ENCODE measurements at places on chromosomes 7 and 10.

DNA sequence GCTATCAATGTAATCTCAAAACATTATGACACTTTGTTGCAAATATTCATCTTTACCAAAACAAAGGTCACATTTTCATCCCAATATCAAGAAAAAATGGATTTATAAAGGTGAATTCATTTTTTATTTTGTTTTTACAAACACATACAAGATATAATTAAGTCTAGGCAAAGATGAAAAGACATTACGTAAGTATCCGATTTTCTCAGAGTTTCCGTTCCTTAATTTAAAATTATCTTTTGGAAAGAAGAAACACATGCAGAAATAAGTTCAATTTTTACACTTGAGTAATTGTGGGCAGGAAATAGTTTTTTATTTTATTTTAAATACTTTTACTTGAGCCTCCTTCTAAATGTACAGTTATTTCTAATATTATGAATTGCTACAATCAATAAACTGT, 24.6 kb downstream of the RTKN2 start:
- no peak for DNase-seq

- DNase-seq = no peak
Observed at GRCh38 chr10:93703066-93703465, 674 bp upstream of the FRA10AC1 start.

DNA sequence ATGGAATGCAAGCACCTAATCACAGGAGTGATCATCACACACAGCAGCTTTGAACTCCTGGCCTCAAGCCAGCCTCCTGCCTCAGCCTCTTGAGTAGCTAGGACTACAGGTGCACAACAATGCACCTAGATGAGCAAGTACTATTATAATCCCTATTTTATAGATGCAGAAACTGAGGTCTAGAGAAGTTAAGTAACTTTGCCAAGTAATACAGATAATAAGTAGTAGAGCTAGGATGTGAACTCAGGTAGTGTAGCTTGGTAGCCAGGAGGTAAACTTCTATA, 33.7 kb downstream of the DNAJC12 start:
- no peak for DNase-seq

DNA sequence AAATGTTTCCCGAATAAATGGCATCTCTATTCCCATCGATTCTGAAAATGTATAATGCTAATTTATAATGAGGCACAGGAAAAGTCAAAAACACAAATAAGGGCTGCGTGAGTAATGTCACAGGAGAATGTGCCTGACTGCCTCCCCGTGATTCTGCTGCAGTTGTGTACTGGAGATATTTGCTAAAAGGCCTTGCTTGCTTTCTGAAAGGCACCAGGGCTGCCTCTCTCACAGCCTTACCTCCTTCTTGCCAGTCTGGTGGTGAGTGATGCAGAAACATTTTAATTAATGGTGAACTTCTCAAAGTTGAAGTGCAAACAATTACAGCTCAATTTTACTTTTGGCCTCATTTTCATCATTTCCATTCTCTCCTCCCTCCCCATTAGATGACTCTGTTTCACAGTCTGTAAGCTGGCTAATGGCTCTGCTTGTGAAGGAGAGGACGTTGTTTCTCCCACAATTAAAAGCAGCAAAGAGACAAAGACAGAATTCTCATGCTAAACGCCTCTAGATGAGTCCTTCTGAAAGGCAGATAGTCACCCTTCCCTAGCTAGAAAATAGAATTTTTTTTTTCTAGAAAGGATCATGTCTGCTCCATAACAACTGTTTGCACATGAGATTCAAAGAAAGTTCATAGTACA, 377.6 kb downstream of the MDFIC start:
- DNase-seq = no peak

GRCh38 chr10:104750291-104750690, 109.2 kb downstream of the SORCS3 start:
- DNase-seq = no peak

DNA sequence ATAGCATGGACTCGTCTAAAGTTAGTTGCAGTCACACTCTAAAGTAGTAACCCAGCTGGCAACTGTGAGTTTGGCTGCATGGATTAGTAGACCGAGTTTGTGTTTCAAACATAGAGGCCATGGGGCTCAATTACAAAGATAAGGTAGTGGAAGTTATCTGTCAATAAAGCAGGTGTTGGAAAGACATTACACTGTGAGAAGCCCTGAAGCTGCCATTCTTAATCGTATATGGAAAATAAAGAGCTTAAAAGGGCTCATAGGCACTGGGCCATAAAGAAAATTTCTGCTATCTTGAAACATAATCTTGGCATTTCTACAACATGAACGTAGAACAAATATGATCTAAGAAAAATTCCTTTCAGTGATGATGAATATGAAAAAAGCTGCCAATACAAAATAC, 837.7 kb downstream of the REEP3 start:
- DNase-seq = no peak

DNA sequence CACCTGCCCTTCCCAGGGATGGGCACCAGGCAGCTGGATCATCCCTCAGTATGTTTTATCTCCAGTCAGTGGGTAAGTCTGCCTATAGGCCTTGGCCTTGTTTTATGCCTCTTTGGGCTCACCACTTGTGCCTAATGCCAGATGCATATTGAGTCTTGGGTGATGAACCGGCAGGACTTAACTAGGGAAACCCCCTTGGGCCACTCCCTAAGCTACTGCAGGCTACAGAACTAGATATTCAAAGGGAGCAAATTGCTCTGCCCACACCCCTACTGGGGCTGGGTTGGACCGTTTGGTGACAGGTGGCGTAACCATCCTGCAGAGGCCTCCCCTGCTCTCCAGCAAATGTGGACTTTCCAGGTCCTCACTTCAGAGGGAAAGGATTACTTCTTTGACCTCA, 115.7 kb upstream of the GDF10 start:
- no peak for DNase-seq

DNA sequence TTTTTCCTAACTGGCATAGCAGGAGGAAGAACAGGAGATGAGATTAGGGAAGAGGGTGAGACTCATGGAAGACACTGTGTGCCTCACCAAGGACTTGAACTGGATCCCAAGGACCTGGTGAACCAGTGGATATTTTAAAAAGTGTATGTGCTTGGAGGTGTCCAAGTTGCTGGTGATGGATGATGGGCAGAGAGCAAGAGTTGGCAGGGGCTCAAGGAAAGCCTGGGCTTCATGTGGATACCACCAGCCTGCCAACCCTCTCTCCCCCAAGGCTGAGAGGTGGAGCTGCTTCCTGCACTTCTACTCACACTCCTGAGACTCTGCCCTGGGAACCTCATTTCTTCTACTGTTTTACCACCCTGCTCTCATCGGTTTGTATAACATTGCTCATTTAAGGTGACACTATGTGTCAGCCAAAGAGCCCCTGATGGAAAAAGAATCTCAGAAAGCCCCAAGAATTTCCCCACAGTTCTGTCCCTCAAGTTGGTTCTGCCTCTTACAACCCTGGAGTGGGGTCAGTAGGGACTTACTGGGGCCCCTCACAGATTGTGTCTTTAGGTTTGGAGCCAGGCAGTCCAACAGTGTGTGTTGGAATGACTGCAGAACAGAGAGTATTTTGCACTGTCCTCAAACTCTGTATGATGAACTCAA, 56.2 kb upstream of the PDCD4 start:
- DNase-seq = no peak

GRCh38 chr7:36490419-36490830, 100.8 kb downstream of the ANLN start:
- no peak for DNase-seq

DNA sequence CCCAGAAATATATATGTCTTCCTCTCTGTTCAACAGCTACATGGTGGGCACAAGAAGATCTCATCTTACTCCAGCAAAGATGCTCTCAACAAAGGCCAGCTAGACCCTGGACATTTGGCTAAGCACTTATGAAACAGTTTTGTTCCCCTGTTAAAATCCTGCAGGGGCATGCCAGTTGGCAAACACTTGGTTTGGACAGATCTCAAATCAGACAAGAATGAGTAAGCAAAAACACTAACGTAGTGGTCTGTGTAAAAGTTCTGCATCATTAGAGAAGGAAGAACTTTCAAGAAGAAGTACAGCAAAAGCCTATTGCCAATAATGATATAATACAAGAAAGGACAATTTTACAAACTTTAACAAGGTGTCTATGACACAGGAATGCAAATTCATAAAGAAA, 125.6 kb downstream of the CALN1 start:
- no peak for DNase-seq

DNA sequence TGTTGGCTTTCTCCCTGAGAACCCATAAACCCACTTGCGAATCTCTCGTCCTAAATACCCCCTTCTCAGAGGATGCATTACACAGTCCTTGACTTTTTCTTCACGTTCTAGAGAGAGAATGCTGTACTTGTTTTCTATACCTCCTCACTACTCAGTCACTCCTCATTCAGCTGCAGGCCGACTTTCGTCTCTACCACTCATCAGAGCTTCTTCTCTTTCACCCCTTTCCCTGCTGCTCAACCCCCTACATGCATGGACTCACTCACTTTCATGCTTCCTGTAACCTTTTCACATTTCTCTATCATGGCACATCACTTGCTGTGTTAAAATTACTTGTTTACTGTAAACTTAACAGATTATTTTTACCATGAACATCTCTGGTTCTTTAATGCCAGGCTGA, 19.8 kb downstream of the MDFIC start:
- no peak for DNase-seq

- no peak for DNase-seq
Observed at GRCh38 chr10:78044699-78045098, 11.0 kb downstream of the RPS24 start.

DNA sequence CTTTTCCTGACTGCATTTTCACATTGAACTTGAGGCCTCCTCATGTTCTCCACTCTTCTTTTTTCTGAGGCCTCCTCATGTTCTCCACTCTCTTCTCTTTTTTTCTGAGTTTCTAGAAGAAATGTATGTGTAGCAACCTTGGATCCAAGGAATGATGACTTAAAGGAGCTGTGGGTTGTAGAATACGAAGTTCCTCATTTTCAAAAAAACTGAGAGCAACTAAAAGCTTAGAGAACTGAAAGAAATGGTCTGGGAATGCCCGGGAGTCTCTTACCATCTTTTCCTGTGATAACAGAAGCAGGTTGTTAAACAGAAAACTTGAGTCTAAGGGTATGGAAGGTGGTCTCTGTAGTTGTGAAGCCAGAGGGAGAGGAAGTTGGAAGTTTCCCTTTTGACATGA, 32.8 kb downstream of the MRPS33 start:
- DNase-seq = no peak

DNA sequence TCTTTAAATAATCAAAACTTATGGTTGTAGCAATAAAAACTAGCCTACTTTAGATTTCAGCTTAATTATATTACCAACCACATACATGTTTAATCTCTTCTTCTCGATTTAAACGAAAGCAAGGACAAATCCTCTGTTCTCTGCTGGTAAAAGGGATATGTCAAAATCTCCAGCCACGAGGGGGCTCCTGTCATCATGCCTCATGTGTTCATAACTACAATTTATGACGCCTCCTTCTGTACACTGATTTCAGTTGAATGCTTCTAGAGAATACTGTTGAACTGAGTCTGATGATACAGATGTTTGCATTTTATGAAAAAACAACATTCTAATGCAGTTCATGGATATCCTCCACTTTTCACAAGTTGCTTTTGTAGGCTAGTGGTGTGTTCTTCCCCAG, 220.0 kb upstream of the DPP6 start:
- DNase-seq = no peak

DNA sequence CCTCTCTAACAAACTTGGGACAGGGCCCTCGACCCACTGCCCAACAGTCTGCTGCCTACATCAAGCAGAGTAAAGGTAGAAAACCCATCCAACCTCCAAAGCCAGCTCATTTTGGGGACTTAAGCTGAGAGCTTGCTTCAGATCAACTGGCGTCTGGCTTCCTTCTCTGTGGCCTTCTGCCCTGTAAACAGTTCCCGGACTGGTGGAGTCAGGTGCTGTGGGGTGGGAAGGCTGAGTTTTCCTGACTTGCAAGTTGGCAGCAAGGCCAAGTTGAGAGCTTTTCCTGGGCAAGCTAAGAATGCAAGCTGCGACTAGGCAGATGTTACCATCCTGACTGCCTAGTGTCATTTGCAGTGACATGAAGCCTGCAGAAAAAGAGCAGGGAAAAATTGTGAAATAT, 3.7 kb downstream of the GALNT17 start:
- no peak for DNase-seq

DNA sequence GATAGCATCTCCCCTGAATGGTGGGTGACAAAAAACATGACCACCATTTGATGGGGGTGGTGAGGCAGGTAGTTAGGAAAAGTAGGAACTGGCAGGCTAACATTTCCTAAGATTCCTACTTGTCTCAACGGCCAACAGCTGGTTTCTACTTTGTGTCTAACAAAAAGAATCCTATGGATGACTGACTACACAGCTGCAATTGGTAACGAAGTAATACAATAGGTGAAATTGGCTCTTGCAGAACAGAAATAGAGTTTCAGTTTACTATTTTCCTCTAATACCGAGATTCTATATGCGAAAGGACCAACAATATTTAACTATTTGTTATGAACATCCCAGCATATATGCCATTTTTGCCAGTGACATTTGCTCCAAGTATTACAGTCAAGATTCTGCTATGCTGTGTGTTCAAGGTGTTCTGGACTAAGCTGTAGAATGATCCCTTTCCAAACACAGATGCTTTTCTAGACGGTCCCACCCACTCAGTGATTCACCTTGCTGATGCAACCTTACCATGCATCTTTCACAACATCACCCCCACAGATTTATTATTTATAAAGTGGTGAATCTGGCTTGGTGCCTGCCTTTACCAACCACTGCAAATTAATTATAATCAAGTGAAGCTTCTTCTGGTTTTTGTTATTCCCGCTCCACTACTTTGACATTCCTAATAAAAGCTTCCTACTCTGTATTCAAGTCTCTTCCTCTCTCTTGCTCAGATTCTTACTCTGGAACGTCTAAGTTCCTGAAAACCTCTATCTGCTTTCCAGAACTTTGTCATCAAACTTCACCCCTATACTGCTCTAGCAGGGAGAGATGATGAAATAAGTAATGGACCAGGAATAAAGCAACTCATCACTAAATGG, 16.8 kb downstream of the BBIP1 start:
- no peak for DNase-seq

DNA sequence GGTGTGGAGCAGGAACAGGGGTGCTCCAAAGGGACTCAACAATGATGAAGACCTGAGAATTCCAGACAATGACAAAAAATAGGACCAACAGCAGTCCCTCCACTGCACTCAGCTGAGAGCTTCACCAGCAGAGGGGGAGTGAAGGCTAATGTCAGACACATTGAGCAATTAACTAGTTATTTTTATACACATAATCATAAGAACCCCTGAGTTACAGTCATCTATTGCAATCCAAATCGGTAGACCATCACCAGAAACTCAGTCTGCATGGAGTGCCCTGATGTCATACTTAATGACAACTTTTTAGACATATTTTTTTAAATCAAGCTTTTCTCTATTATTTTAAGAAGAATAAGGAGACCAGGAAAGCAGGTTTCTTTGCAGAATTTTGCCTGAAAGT, 30.6 kb upstream of the IKZF1 start:
- DNase-seq = no peak

- no peak for DNase-seq
Observed at GRCh38 chr7:913736-914520, 37.6 kb downstream of the GET4 start.

- no peak for DNase-seq
Observed at GRCh38 chr7:20164425-20165145, 52.6 kb downstream of the MACC1 start.

Data from stimulated activated naive CD4-positive, alpha-beta T cell (primary cell).